ENCODE measurements at places on chromosomes 2 and 18. TPM values are rescaled to one million over a fixed set of nuclear protein-coding genes. Genes with fewer than 3 reads are reported as not detected.

Gene BABAM2
- total RNA-seq = 52.3 TPM

Gene TLX2
- total RNA-seq = not detected

Gene SIX3
- total RNA-seq = not detected

Gene UCN
- total RNA-seq = 2.2 TPM

Gene ALK
- total RNA-seq = 0.30 TPM

Gene RTP5
- total RNA-seq = not detected

Gene GAL3ST2
- not detected for total RNA-seq

Gene CABYR
- 4.2 TPM for total RNA-seq

Gene OST4
- total RNA-seq = 260 TPM

Gene HNMT
- 35.8 TPM for total RNA-seq

Gene SRSF7
- total RNA-seq = 117 TPM

Gene CFAP65
- total RNA-seq = not detected

Gene CPLX4
- total RNA-seq = not detected

Gene ALPP
- total RNA-seq = not detected

Gene TMEM200C
- total RNA-seq = 0.06 TPM

Gene FASTKD2
- total RNA-seq = 19.6 TPM

Gene IGFBP5
- total RNA-seq = 808 TPM

Gene RUFY4
- total RNA-seq = 0.39 TPM

Gene RGPD4
- 0.33 TPM for total RNA-seq

Gene SH2D6
- not detected for total RNA-seq

Gene STEAP3
- 8.0 TPM for total RNA-seq

Gene GRB14
- 6.2 TPM for total RNA-seq

Gene C1QL2
- not detected for total RNA-seq

Gene EFR3B
- 1.3 TPM for total RNA-seq

Gene EPB41L3
- 116 TPM for total RNA-seq

Gene CREG2
- total RNA-seq = 0.60 TPM

Gene ARHGAP25
- total RNA-seq = 21.1 TPM

Gene CDH7
- total RNA-seq = 0.19 TPM
